Bronchial epithelial cell (primary cell): ENCODE measurements at places on chromosomes 3 and 15. TPM values are rescaled to one million over a fixed set of nuclear protein-coding genes. Genes with fewer than 3 reads are reported as not detected.

SNRK gene
- total RNA-seq = 28.3 and 29.7 TPM in 2 replicates

MOBP gene
- not detected in 2 replicates for total RNA-seq

LYZL4 gene
- total RNA-seq = not detected in 2 replicates

NAALADL2 gene
- 1.1 and 1.4 TPM in 2 replicates for total RNA-seq

ACSBG1 gene
- total RNA-seq = not detected in 2 replicates

SPATA12 gene
- total RNA-seq = under 0.01 TPM in 1 of 2 replicates, not detected in the other

RAB5A gene
- total RNA-seq = 43.7 and 68.7 TPM in 2 replicates

GCSAM gene
- 0.13 and 0.26 TPM in 2 replicates for total RNA-seq

FRMD5 gene
- total RNA-seq = 1.3 and 2.0 TPM in 2 replicates

TMEM212 gene
- not detected in 2 replicates for total RNA-seq

TM4SF4 gene
- not detected in 2 replicates for total RNA-seq

SRGAP3 gene
- 16.5 and 30.5 TPM in 2 replicates for total RNA-seq

SLC28A2 gene
- total RNA-seq = not detected in 2 replicates

XXYLT1 gene
- 10.2 and 10.5 TPM in 2 replicates for total RNA-seq

SLC22A13 gene
- total RNA-seq = 0.77 and 0.79 TPM in 2 replicates

CHRM5 gene
- not detected in 2 replicates for total RNA-seq

CD276 gene
- 14.5 and 21.9 TPM in 2 replicates for total RNA-seq

SUSD5 gene
- total RNA-seq = not detected in 2 replicates

LMAN1L gene
- under 0.01 TPM in 1 of 2 replicates, not detected in the other for total RNA-seq

LSAMP gene
- 0.26 TPM in 1 of 2 replicates, not detected in the other for total RNA-seq

VGLL3 gene
- 0.64 and 1.1 TPM in 2 replicates for total RNA-seq

TTC21A gene
- 1.1 and 1.8 TPM in 2 replicates for total RNA-seq

ZIC1 gene
- not detected in 2 replicates for total RNA-seq

TM4SF18 gene
- total RNA-seq = not detected in 2 replicates

LTK gene
- total RNA-seq = 0.13 TPM in 1 of 2 replicates, not detected in the other

CFAP161 gene
- total RNA-seq = 0.26 TPM in 1 of 2 replicates, not detected in the other

AGTR1 gene
- not detected in 2 replicates for total RNA-seq

RASGRF1 gene
- total RNA-seq = under 0.01 TPM in 1 of 2 replicates, not detected in the other

LRRC31 gene
- not detected in 2 replicates for total RNA-seq

GPR176 gene
- 1.9 and 3.4 TPM in 2 replicates for total RNA-seq

MAP1A gene
- total RNA-seq = 0.13 and 0.26 TPM in 2 replicates

PRSS50 gene
- not detected in 2 replicates for total RNA-seq

IQCF5 gene
- 0.53 TPM in 1 of 2 replicates, not detected in the other for total RNA-seq

EPHA3 gene
- under 0.01 TPM in 2 replicates for total RNA-seq

PCSK6 gene
- 6.8 and 12.3 TPM in 2 replicates for total RNA-seq

REC114 gene
- not detected in 2 replicates for total RNA-seq

HYAL1 gene
- total RNA-seq = 7.1 and 8.3 TPM in 2 replicates

ZBBX gene
- under 0.01 TPM in 1 of 2 replicates, not detected in the other for total RNA-seq

SLC9C1 gene
- not detected in 2 replicates for total RNA-seq
